ENCODE measurements at places on chromosomes 2 and 18. TPM values are rescaled to one million over a fixed set of nuclear protein-coding genes. Genes with fewer than 3 reads are reported as not detected.

The FIGN gene
- 3.0 TPM for total RNA-seq

The ICA1L gene
- 1.3 TPM for total RNA-seq

The TCF7L1 gene
- 11.6 TPM for total RNA-seq

The DNAJC10 gene
- 54.7 TPM for total RNA-seq

The EEF1B2 gene
- total RNA-seq = 994 TPM

The TMEM37 gene
- 1.8 TPM for total RNA-seq

The RSAD2 gene
- 0.19 TPM for total RNA-seq

The ANO7 gene
- total RNA-seq = 2.1 TPM

The TBC1D8 gene
- total RNA-seq = 69.1 TPM

The IGFBP5 gene
- 0.23 TPM for total RNA-seq

The ABCG5 gene
- not detected for total RNA-seq

The UNC80 gene
- total RNA-seq = 0.02 TPM

The HRH4 gene
- total RNA-seq = not detected

The TIA1 gene
- total RNA-seq = 47.6 TPM

The MGAT5 gene
- 17.2 TPM for total RNA-seq
